ENCODE measurements at places on chromosomes 4 and X.

DNA sequence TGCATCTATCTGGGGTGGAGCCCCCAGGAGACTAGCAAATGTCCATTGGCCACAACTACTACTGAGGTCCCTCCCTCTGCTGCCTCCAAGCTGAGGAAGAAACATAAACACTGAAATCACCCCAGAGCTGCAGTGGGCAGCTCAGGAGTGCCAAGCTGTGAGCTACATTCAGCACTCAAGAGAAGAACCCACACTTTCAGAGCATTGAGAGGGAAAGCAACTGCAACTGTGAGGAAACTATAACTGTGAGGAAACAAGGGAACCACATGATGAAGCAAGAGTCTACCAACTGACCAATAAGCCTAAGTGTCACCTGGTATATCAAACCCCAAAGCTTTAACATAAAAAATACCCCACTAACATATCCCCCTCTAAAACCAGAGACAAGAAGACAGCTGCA, 373.5 kb upstream of the TACR3 start:
- no peak for DNase-seq

GRCh38 chrX:38868941-38869401, 67.7 kb downstream of the MID1IP1 start:
- no peak for DNase-seq

DNA sequence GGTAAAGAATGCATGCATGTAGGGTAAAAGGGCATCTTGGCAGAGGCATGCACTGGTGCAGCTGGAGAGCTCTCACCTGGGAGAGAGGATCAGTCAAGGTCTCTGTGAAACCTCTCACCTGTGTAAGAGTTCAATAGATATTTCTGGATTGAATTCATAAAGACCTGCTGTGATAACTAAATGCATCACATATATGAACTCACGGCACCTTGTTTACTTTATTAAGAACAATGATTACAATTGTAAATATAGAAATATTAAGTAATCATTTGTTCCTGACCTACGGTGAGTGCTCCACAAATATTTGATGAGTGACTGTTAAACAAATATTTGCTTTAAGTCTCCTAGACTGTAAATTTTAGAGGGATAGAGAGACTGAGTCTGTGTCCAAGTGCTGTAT, 85.9 kb upstream of the PAQR3 start:
- no peak for DNase-seq

DNA sequence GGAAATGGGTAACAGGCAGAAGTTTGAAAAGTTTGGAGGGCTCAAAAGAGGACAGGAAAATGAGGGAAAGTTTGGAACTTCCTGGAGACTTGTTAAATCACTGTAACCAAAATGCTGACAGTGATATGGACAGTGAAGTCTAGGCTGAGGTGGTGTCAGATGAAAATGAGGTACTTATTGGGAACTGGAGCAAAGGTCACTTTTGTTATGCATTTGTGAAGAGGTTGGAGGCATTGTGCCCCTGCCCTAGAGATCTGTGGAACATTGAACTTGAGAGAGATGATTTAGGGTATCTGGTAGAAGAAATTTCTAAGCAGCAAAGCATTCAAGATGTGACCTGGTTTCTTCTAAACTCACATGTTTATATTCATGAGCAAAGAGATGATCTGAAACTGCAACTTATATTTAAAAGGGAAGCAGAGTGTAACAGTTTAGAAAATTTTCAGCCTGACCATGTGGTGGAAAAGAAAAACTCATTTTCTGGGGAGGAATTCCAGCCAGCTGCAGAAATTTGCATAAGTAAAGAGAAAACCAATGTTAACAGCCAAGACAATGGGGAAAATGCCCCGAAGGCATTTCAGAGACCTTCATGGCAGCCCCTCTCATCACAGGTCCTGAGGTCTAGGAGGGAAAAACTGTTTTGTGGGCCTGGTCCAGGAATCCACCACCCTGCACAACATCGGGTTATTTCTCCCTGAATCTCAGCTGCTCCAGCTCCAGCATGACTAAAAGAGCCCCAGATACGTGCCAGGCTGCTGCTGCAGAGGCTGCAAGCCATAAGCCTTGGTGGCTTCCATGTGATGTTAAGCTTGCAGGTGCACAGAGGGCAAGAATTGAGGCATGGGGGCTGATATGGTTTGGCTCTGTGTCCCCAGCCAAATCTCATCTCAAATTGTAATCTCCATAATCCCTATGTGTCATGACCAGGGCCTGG, 632.5 kb upstream of the GNPDA2 start:
- DNase-seq: no peak

DNA sequence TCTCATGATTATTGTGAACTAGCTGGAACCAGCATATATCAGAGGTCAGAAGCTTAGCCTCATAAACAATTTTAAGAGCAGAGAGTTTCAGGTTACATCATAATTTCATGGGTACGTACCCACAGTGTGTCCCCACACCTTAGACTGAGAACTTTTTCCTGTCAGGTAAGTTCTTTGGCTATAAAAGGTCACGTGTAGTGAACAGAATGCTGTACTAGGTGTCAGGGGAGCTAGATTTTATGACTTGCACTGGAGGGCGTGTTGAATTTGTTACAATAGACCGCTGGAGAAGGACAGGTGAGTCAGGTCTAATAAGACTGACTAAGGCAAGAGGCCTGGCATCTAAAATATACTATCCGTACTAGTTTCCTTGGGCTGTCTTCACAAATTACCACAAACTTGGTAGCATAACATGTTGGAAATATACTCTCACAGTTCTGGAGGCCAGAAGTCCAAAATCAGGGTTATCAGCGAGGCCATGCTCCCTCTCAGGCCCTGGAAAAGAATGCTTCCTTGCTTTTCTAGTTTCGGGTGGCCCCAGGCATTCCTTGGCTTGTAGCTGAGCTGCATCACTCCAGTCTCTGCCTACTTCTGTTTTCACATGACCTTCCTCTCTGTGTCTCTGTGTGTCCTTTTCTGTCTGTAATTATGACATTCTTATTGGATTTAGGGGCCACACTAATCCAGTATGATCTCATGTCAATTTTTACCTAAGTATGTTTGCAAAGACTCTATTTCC, 512.0 kb upstream of the NR3C2 start:
- DNase-seq: no peak

DNA sequence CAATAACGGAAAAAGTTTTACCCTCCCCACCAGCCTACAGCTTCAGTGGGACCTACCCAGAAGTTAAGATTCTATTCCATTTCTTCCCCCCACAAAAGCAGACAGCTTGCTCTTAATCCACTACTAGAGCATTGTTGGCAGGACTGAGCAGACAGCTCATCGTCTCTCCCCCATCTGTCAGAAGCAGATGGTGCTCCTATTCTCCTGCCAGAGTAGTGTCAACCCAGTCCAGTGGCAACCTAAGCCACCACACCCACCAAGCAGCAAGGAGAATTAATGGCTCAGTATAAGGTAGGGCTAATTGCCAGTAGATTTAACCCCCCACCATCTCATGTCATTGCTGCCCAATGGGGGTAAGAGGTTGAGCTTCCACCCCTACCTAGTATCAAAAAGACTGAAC, 62.0 kb downstream of the AWAT2 start:
- no peak for DNase-seq

DNA sequence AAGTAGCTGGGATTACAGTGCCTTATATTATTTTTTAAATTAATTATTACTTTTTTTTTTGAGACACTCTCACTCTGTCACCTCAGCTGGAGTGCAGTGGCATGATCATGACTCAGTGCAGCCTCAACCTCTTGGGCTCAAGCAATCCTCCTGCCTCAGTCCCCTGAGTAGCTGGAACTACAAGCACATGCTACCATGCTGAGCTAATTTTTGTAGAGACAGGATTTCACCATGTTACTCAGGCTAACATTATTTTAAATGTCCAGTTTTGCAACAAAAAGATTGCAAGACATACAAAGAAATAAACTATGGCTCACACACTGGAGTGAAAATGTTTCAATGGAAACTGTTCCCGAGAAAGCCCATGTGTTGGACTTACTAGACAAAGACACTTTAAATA, 59.2 kb downstream of the MND1 start:
- DNase-seq: no peak

- DNase-seq: no peak
Observed at GRCh38 chr4:56773346-56773745, 48.2 kb downstream of the SPINK2 start.

- DNase-seq: peak; percentile 71
Observed at GRCh38 chrX:1249101-1249887, 19.3 kb upstream of the CSF2RA start.

All from activated CD8-positive, alpha-beta memory T cell treated with anti-CD3 and anti-CD28 coated beads, Interleukin-2, amount 10 ng/mL, durations not matched to agents 7 days and 5 days (primary cell).